ENCODE measurements at places on chromosomes 5 and 9.

- no peak for DNase-seq
Measured at GRCh38 chr9:76321195-76321828, 72.9 kb downstream of the RFK start.

DNA sequence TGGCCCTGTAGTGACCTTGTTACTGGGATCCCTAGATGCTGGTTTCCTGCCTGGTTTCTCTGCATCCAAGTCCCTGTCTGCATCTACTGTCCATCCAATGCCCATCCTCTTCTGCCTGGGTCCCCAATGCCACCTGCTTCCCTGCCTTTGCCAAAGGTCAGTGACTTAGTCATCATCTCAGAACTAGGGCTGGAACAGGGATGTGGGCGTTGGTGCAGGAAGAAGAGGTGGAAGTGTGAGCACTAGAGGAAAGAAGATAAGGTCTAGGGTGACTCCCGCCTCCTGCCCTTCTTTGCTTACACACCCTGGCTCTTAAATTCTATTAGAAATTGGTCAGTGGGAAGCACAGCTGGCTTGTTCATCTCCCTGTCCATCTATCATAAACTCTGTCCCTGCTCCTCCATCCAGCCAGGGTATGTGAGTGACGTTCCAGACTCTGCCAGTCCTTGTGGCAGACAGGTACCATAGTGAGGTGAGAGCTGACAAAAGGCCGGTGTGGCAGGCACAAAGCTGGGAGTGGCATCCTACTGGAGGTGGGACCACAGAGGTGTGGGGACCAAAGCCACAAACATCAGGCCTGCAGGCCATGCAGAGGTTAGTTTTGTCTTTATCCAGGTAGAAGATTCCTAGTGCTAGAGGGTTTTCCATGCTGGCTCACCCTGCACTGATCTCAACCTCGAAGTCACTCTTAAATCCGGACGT lies 9.2 kb downstream of the PTPN3 start:
- no peak for DNase-seq

- no peak for DNase-seq
Measured at GRCh38 chr9:86034863-86035734, 64.3 kb downstream of the GOLM1 start.

- no peak for DNase-seq
Measured at GRCh38 chr9:27351438-27351837, 54.5 kb upstream of the EQTN start.

- DNase-seq = no peak
Measured at GRCh38 chr5:82018462-82018861, 46.6 kb downstream of the ATG10 start.

DNA sequence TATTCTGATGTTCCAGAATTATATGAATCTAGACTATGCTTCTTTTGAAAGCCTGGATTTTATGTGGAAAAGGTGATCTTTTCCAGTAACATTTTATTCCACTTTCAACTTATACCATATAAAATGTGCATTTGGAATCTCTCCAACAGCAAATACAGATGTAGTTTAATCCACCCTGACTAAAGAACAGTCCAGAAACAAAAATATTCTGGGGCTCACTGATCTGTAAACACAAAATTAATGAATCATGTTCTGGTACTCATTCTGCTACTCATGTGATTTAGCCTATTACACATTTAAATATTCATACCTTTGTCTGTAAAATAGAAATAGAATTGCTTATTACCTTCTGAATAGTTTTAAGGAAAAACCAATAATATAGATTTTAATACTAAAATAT lies 125.8 kb downstream of the ARRDC3 start:
- no peak for DNase-seq

DNA sequence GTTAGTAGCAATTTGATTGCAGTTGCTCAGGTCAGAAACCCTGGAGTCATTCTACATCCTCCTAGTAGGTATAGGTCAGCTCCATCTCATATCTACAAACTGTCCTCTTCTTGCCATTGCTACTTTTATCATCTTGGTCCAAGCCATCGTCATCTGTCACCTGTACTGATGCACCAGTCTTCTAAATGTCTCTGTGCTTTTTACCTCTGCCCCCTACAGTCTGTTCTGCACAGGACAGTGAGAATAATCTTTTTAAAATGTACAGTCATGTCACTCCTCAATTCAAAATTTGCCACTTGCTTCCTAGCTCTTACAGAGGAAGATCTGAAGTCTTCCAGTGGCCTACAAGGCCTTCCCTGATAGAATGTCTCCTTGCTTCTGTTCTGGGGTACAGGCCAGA lies 6.8 kb downstream of the NNT start:
- DNase-seq = peak; percentile 11

DNA sequence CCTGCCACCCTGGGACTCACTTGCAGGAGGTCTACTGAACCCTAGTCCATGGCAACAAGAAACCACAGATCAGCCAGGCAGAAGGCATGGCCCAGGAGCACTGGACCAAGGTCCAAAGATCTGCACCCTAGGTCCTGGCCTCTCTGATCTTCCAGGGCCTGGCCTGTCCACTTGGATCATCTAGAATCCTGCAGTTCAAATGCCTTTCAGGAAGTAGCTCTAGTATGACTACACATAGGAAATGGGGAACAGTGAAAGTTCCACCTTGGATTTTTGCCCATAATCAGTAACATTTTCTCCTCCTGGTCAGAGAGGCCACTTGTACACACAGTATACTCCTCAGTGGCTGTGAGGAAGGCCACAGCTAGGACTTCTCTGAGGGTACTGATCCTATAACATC lies 11.5 kb downstream of the ANXA6 start:
- no peak for DNase-seq

GRCh38 chr5:132779961-132780360 lies 2.9 kb upstream of the SEPTIN8 start:
- no peak for DNase-seq

DNA sequence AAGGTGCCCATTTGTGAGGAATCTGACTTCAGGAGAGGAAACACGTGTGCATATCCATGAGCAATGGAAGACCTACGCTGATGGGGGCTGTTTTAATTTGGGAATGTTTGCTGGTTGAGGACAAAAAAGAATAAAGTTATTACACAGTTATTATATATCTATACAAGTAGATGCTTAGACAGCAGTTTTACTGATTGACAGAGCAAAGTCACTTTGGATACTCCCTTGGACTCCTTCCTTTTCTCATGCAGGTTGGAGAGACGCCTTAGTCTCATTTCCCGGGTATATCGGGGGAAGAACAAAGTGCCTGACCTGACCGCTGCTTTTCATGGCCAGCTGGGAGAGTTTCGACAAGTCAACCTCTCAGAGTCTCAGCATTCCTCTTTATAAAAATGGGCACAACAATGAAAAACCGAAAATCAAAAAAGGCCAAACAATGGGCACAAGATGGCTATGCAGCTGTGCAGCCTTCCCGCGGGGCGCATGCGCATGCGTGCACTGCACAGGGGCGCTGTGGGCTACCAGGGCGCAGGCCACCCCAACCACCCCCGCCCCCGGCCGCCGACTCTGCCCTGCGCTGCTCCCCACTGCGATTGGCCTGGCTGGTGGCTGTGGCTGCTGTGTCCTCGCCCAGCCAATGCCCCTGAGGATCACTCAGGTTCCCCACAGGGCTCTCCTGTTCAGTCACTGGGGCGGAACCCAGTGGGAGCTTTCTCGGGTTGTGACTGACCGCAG lies 18.1 kb downstream of the NFIL3 start:
- DNase-seq = no peak

- no peak for DNase-seq
Measured at GRCh38 chr9:116154976-116155697, 1.5 kb downstream of the PAPPA start.

DNA sequence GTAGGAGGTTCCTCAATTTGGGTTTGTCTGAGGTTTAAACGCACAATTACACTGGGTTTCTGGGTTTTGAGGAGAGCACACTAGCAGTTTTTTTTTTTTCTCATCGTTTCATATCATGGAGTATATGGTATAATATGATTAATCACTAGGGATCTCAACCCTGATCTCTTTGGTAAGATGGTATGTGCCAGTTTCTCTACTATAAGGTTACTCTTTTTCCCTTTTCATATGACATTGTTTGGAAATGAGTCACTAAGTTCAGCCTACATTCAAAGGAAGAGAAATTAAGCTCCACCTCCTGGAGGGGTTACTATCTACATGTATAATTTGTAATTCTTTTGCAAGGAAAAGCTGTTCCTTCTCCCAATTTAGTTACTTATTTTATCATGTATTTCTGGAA lies 35.2 kb downstream of the MTRR start:
- peak; percentile 42 for DNase-seq

DNA sequence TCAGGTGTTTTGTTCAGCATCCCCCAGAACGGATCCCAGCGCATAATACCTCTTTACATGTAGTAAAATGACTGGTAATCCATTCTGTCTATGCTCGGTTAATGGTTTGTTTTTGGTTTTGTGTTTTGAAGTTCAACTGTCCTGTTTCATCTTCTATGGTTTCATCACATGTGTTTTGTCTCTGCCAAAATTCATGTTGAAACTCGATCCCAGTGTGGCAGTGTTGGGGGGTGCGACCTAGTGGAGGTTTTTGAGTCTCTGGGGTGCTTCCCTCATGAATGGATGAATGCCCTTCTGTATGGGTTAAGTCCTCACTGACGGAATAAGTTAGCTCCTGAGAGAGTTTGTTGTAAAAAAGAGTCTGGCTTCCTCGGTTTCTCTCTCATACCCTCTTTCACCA lies 317.4 kb downstream of the KDM4C start:
- no peak for DNase-seq

GRCh38 chr9:394347-395052 lies 179.8 kb downstream of the DOCK8 start:
- no peak for DNase-seq

- DNase-seq = no peak
Measured at GRCh38 chr9:128340691-128341434, 536 bp downstream of the SLC27A4 start.

GRCh38 chr5:32202394-32202793 lies 28.3 kb upstream of the GOLPH3 start:
- no peak for DNase-seq
